Stimulated activated CD8-positive, alpha-beta memory T cell treated with anti-CD3 and anti-CD28 coated beads, Interleukin-7, amount 100 ng/mL, for 1 hour (primary cell): ENCODE measurements at places on chromosomes 3 and 15.

- DNase-seq, result no peak
These were observed 581.6 kb downstream of the FHIT start for GRCh38 chr3:60669636-60670035.

DNA sequence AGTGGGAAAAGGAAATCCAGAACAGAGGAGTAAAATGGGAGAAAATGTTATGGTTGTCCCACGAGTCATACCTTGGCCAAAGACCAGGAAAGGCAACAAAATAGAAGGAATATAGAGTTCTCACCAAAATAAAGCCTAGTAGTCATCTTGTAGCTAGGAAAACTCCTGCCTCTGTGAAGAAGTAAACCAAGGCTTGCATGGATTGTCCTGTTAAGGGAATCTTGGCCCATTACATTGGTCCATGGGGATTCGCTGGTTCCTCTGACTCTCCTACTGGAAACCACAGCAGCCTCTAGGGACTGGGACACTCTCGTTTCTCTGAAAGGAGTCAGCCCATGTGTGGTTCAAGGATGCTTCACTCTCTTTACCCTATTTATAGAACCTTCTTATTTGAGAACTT, 62.9 kb upstream of the FNDC3B start:
- no peak for DNase-seq

DNA sequence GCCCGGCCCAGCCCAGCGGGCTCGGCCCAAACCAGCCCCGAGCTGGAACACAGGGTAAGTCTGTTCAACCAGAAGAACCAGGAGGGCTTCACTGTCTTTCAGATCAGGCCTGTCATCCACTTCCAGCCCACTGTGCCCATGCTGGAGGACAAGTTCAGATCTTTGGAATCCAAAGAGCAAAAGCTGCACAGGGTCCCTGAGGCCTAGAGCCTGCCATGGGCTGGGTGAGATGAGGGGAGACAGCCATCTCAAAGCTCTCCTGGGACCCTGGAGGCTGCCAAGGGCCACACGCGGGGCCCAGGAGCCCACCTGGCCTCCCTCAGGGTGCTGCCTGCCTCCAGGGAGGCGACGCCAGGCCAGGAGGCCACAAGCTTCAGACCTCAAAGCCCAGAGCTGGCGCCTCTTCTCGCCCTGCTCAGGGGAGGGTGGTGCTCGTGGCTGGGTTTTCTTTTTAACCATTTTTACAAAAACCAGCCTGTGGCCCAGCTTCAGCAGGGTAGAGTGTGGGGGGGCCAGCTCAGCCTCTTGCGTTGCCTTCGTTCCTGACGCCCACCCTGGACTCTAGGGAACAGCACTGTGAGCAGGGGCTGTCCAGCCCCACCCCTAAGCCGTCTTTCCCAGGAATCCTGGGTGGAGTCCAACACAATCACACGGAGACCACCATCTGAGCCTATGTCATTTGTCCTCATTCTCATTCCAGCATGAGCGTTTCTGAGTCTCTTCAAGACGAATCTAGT, 107.0 kb downstream of the ETFA start:
- DNase-seq, result no peak

DNA sequence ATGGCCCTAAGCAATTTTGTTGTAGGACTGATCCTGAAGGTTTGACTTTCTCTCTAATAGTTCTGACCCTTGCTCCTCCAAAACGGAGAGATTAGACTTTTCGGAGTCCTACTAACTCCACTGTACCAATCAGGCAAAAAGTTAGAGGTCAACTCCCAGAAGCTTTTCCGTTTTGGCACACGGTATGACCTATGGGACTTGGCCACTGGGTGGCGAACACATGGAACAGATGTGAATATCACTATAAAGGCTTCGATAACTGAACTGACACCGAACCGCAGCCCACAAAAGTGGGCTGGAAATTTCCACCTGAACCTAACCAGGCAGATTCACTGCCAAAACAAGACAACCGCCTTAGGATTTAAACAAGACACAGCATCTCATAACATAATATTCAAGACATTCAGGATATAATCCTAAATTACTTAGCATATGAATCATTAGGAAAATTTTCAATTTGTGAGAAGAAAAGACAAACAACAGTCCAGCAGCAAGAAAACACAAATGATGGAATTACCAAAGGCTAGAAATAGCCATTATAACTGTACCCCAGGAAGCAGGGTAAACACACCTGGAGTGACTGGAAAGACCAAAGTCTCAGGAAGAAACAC, 12.2 kb upstream of the TM2D3 start:
- DNase-seq, result no peak

DNA sequence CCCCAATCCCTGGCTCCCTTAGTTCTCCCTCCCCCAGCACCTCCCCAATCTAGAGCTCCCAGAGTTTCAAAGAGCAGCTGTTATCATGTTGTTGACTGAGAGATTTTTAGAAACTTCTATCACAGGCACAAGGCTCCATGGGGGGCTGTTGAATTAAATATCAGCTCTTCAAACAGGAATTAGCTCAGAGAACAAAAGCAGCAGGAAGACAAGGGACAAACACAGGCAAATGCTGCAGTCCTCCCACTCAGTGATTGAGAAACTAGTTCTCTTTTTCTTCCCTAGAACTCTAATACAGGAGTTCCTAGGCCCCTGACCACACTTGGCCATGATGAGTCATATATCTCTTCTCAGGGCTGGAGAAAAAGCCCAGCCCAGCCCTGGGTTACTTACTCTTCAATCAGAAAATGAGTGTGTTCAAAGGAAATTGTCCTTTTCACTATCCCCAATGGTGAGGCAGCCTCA, 262.1 kb downstream of the IGSF11 start:
- no peak for DNase-seq

DNA sequence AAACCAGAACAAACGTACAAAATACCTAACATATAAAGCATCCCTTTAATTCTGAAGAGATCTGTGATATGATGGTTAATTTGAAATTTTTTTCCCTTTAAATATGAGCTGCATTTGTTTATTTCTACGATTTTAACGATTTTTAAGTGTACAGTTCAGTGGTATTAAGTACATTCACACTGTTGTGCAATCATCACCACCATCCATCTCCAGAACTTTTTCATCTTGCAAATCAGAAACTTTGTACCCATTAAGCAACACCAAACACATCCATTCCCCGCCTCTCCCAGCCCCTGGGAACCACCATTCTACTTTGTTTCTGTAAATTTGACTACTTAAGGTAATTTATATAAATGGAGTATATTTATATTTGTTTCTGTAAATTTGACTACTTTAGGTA, 51.5 kb downstream of the MAP4 start:
- no peak for DNase-seq

DNA sequence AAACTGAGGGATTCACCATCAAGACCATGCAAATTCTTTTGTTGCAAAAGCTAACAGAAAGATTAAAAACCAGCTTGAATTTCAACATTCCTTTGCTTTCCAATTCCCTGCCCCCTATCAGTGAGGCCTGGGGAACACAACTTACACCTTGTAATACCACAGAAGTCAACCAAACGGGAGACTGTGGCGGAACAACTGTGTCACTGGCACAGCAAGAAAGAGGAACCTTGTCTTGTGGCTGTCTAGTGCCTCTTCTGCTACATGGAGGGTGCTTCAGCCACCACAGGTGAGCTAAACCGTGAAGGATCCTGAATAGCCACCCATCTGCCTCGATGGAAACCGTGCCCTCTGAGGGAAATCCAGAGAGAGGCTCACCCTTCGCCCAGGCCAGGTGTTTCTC, 11.4 kb downstream of the CCDC12 start:
- no peak for DNase-seq

DNA sequence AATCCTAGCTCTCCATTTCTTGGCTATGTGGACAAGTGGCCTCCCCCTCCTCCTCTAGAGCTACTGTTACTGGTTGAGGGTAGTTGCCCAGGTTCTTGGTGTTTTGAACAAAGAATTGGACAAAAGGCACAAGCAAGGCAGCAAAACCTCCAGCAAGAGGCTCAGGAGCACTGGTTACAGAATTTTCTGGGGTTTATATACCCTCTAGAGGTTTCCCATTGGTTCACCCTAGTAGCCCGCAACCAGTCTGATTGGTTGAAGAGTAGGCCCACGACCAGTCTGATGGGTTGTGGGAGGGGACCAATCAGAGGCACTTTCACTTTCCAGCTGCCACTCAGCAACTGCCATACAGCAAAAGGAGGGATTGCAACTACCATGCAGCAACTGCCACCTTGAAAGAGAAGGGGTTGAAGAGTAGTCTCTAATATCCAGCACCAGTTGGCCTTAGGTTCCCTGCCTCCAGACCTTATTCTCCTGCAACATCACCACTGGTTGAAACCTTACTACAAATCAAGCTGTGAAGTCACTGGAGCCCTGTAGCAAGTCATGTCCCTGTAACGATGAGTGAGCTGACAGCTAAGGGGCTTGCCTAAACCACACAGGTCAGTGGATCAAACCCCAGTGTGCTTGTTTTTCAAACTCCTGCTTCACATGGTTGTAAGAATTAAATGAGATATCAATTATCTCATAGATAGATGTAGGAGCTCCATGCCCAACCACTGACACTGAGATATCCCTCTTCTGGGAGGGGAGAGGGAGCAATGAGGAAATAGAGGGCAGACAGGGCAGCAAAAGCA, 2.9 kb upstream of the C15orf39 start:
- DNase-seq, result no peak

DNA sequence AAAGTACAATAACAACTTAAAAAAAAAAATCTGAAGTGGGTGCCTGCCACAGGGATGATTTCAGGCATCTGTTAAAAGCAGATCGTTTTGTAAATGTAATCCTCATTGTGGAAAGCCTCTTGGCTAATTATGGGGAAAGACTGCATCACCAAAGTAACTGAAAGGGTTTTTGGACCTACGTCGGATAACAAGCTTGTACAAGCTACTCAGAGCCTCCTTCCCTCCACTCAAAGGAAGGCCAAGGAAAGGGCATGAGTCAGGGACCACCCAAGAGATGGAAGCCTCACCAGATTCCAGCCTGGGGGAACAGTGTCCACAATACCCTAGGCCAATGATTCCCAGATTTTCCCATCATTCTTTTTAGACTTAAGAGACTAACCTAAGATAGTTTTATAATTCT, 84.3 kb downstream of the ATP1B3 start:
- no peak for DNase-seq

- no peak for DNase-seq
These were observed 28.3 kb downstream of the IL12A start for GRCh38 chr3:160016972-160017371.

- no peak for DNase-seq
These were observed 487.1 kb upstream of the CBLB start for GRCh38 chr3:106355873-106356272.

DNA sequence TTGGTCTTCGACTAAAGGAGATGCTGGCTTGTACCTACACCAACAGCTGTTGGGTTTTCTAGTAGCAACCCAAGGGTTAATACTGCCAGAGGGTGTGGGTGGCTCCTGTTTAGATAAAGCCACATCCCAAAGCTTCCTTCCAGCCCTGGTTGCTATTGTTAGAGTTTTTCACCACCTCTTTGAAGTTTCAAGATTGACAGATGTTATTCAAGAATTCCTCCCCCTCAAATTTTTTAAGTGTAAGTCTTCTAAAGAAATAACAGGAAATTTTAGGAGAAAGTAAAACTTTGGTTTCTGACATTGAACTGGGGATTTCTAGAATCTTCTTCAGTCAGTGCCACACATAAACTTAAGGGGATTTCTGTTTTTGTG, 60.9 kb downstream of the TGFBR2 start:
- DNase-seq, result no peak

- DNase-seq, result no peak
These were observed 26.5 kb downstream of the TM4SF18 start for GRCh38 chr3:149306751-149307434.
